ENCODE measurements at places on chromosomes 2 and 18. TPM values are rescaled to one million over a fixed set of nuclear protein-coding genes. Genes with fewer than 3 reads are reported as not detected.

DNA sequence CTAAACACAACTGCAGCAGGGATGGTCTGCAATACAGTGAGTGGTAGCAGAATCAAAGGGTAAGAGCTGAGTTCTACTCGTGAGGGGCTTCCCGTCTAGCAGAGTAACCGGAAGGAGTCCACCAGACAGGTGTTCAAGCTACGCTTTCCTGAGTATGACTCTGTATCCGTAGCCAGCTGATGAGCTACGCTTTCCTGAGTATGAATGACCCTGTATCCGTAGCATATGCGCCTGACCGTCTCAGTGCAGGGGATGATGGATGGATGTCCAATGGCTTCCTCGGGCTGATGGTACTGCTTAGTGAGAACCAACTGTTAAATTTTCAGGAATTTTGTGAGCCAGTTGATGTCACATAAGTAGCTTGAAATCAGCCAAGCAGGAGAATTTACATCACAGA, 244.1 kb upstream of the MYT1L start:
- DNase-seq: no peak

- DNase-seq: no peak
Observed at GRCh38 chr2:3253913-3254441, 123.6 kb downstream of the EIPR1 start.

GRCh38 chr2:144379851-144380311, 140.0 kb downstream of the ZEB2 start:
- DNase-seq: no peak

- no peak for DNase-seq
Observed at GRCh38 chr18:59446012-59446411, 86.9 kb upstream of the LMAN1 start.

The ESCO1 gene
- total RNA-seq: 21.4 TPM

The AMER3 gene
- not detected for total RNA-seq

All from activated T-helper 2 cell treated with anti-CD3 and anti-CD28 coated beads, Interferon-gamma antibody, Interleukin-2, Interleukin-4, amounts not matched to agents 10 μg/mL and 5 μg/mL and 100 μg/mL, durations not matched to agents 14 hours and 24 hours and 36 hours (primary cell).